Heart right ventricle (tissue), 16 donors: ENCODE measurements at places on chromosomes 12 and 14. TPM values are rescaled to one million over a fixed set of nuclear protein-coding genes. Genes with fewer than 3 reads are reported as not detected.

Gene AKAP5
- total RNA-seq, result 0.51 TPM

Gene ASCL1
- not detected for total RNA-seq

Gene SCNN1A
- total RNA-seq, result not detected

Gene MOAP1
- 47.7 TPM for total RNA-seq

Gene TAS2R43
- total RNA-seq, result not detected

Gene IQSEC3
- total RNA-seq, result 2.1 TPM

Gene C14orf39
- not detected for total RNA-seq

Gene SETD1B
- 10.4 TPM for total RNA-seq

Gene BTG1
- total RNA-seq, result 81.7 TPM

Gene WSB2
- 97.9 TPM for total RNA-seq

Gene DDN
- total RNA-seq, result 0.19 TPM

Gene PYGL
- 3.7 TPM for total RNA-seq

Gene SIRT4
- 4.2 TPM for total RNA-seq

Gene CSAD
- total RNA-seq, result 9.0 TPM

Gene KRT5
- total RNA-seq, result not detected

Gene CIROP
- total RNA-seq, result not detected
